Nephron progenitor cell (in vitro differentiated cells): ENCODE measurements at places on chromosomes 13 and 19.

- no peak for DNase-seq
- H3K27ac ChIP-seq: no peak overlapping the region
- no peaks in the 10 kb centered on the region for H3K36me3 ChIP-seq
Observed at GRCh38 chr19:48676887-48677286, 4.1 kb upstream of the NTN5 start.

- peaks cover 3% of the 10 kb centered on the region for H3K27me3 ChIP-seq
- DNase-seq: no peak
- H3K4me3 ChIP-seq: no peak overlapping the region
- peak overlapping the region; percentile 99 for H3K27ac ChIP-seq
- H3K36me3 ChIP-seq: peaks cover 30% of the 10 kb centered on the region
Observed at GRCh38 chr19:38691938-38692457, 44.5 kb downstream of the ACTN4 start.

DNA sequence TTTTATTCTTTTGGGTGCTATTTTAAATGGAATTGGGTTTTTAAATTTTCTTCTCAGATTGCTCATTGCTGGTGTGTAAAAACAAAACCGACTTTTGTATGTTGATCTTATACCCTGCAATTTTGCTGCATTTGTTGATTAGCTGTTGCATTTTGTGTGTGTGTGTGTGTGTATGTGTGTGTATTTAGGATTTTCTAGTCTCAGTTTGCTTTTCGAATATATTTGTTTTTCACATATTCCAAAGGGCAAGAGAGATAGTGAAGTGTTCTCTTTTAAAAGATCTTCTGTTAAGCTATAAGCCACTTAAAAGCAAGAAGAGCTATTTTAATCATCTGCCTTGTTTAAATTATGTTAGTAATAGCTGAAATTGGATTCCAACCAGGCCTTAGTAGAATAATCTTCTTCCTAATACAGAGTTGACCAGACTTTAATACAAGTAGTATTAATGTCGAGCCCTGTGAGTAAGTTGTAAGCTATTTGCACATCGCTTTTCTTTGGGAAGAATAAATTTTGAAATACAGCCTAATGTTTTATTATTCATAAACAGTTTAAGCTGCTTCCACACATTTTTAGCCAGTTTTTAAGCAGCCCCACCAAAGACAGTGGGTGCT, 57.4 kb downstream of the TM9SF2 start:
- no peak for DNase-seq
- H3K4me1 ChIP-seq: no peaks in the 10 kb centered on the region
- H3K4me3 ChIP-seq: no peak overlapping the region
- peak overlapping the region; percentile 79 for H3K27ac ChIP-seq
- H3K36me3 ChIP-seq: peaks cover 75% of the 10 kb centered on the region

- H3K27ac ChIP-seq: no peak within 1 kb of the TSS
- peak within 1 kb of the TSS; percentile 88 for H3K4me3 ChIP-seq
- H3K4me1 ChIP-seq: peaks cover 48% of the 10 kb centered on the region
- H3K36me3 ChIP-seq: peaks cover 31% of the 10 kb centered on the region
Observed at GRCh38 chr19:36032251-36033104, at the start of gene CLIP3. Gene CLIP3, minus strand, starts transcription at chr19:36032873. Its CDS starts 516 bp downstream, at chr19:36032357.

GRCh38 chr13:91369441-91369831, 21.9 kb downstream of the MIR17HG start:
- H3K27me3 ChIP-seq: peaks cover 3% of the 10 kb centered on the region
- no peak for DNase-seq
- H3K4me3 ChIP-seq: no peak overlapping the region
- peaks cover 5% of the 10 kb centered on the region for H3K4me1 ChIP-seq
- H3K36me3 ChIP-seq: no peaks in the 10 kb centered on the region

DNA sequence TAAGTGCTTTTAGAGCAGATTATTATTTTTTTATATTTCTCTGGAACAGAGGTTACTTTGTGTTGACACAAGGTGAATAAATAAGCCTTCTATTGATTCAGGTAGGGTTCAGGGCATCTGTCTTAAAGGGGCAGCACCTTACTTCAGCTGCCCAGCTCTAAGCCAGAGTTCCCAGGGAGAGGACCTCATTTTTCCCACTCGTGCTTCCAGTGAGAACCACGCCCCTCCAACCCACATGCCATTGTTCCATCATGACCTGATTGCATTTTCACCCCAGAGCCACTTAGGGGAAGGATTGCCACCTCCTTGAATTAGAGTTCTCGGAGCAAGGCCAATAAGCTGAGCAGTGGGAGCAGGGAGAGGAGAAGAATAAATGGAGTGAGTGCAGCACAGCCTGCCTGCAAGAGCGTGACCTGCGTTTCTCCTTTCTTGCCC, 104.3 kb upstream of the FRY start:
- H3K27me3 ChIP-seq: peaks cover 4% of the 10 kb centered on the region
- H3K4me3 ChIP-seq: no peak overlapping the region

- no peak overlapping the region for H3K4me3 ChIP-seq
- H3K27me3 ChIP-seq: no peaks in the 10 kb centered on the region
- H3K36me3 ChIP-seq: no peaks in the 10 kb centered on the region
- H3K4me1 ChIP-seq: no peaks in the 10 kb centered on the region
- H3K27ac ChIP-seq: no peak overlapping the region
Observed at GRCh38 chr13:69641773-69642172, 465.9 kb upstream of the ATXN8OS start.

GRCh38 chr19:29631450-29631849, 25.4 kb downstream of the POP4 start:
- no peak for DNase-seq
- H3K36me3 ChIP-seq: no peaks in the 10 kb centered on the region
- peaks cover 31% of the 10 kb centered on the region for H3K4me1 ChIP-seq
- no peak overlapping the region for H3K27ac ChIP-seq

DNA sequence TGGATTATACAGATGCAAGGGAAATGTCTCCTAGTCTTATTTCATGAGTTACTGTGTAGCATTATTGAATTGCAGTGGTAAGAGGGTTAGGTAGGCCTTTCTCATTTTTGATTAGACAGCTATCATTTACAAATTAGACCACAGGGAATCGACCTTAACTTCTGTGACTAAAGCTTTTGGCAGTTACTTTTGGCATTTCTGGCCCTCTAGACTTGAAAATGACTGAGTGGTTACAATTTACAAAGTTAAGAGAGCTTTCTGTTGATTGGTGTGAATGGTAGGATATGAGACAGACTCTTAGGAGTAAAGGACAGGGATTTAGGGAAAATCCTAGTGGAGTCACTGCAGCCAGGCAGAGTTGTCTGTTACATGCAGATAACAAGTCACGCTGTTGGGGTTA, 86.1 kb downstream of the GGACT start:
- DNase-seq: no peak
- H3K36me3 ChIP-seq: peaks cover 9% of the 10 kb centered on the region

- H3K4me3 ChIP-seq: no peak overlapping the region
- H3K4me1 ChIP-seq: no peaks in the 10 kb centered on the region
Observed at GRCh38 chr13:108304170-108305016, 34.9 kb downstream of the TNFSF13B start.

DNA sequence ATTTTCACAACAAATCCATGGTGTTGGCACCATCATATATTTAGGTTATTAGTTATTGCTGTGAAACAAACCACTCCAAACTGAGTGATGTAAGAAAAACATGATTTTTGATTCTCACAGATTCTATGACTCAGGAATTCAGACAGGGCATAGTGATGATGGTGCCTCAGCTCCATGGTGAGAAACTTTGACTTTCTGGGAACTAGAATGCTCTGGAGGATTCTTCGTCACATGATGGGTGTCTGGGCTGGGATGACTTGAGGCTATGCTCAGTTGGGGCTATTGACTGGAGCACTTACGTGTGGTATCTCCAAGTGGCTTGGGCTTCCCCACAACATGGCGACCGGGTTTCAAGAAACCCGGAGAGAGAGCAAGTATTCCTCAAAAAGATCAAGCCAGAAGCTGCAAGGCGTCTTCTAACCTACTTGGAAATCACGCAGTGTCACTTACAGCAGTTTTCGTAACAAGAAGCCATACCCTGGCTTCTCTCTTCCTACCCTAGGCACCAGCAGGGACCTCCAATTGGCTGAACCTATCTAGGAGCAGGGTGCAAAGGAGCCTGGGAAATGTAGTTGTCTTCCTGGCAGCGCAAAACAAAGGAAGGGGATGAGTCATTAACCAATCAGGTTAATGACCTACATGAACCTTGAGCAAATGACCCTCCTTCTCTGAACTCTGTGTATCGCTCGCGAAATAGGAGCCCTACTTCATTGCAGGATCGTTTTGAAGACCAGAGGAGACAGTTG, 22.4 kb downstream of the VAV1 start:
- H3K4me1 ChIP-seq: no peaks in the 10 kb centered on the region
- H3K27ac ChIP-seq: no peak overlapping the region
- H3K4me3 ChIP-seq: no peak overlapping the region
- no peak for DNase-seq
- H3K36me3 ChIP-seq: no peaks in the 10 kb centered on the region

GRCh38 chr13:37263871-37264270, 158.4 kb upstream of the CSNK1A1L start:
- no peaks in the 10 kb centered on the region for H3K27me3 ChIP-seq
- H3K27ac ChIP-seq: no peak overlapping the region
- DNase-seq: no peak
- no peaks in the 10 kb centered on the region for H3K36me3 ChIP-seq

DNA sequence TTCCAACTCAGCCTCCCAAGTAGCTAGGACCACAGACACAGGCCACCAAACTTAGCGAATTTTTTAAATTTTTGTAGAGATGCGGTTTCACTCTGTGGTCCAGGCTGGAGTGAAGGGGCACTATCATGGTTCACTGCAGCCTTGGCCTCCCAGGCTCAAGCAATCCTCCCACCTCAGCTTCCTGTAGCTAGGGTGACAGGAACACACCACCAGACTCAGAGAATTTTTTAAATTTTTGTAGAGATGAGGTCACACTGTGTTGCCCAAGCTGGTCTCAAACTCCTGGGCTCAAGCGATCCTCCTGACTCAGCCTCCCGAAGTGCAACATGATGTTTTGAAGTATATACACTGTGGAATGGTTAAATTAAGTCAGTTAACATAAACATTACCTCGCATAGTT, 263.6 kb downstream of the OXGR1 start:
- H3K27ac ChIP-seq: no peak overlapping the region
- no peaks in the 10 kb centered on the region for H3K4me1 ChIP-seq
- peaks cover 3% of the 10 kb centered on the region for H3K27me3 ChIP-seq
- H3K4me3 ChIP-seq: no peak overlapping the region
- no peaks in the 10 kb centered on the region for H3K36me3 ChIP-seq
- no peak for DNase-seq

DNA sequence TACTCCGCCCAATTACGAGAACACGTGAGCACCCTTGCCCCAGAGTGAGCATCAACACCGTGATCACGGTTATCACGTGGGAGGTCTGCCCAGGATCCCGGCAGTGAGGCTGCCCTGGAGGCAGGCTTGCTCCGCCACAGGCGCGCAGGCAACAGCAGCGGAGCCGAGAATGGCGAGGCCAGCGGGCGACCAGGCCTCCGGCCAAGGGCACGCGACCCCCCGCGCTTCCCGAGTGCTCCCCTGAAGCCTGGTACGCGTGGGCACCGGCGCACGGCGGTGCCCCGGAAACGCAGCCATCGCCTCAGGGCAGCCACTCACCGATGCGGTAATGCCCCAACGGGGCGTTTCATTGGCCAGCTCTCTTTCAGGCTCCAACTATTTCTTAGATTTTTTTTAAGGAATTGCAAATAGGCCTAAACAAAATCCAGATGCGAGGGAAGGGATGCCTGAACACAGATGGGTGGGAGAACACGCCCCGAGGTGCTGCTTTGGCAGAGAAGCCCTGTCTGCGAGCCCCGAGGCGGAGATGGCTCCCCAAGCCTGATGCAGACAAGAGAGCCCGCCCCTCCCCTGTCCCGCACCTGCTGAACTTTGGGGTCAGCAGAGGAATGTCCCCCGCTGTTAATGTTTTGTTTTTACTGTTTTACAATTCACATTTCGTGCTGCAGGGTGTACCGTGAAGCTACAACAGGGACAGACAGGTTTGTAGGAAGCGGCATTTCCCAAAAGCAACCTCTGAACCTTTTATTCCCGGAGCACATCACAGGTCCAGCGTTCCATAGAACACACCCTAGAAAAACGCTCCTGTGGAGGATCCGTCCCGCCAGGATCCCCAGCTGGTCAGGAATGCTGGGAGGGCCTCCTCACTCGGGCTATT, 132.7 kb downstream of the ZDHHC20 start:
- H3K27ac ChIP-seq: no peak overlapping the region
- H3K4me1 ChIP-seq: peaks cover 37% of the 10 kb centered on the region
- no peaks in the 10 kb centered on the region for H3K36me3 ChIP-seq
- peak overlapping the region; percentile 83 for H3K4me3 ChIP-seq
- peaks cover 62% of the 10 kb centered on the region for H3K27me3 ChIP-seq

DNA sequence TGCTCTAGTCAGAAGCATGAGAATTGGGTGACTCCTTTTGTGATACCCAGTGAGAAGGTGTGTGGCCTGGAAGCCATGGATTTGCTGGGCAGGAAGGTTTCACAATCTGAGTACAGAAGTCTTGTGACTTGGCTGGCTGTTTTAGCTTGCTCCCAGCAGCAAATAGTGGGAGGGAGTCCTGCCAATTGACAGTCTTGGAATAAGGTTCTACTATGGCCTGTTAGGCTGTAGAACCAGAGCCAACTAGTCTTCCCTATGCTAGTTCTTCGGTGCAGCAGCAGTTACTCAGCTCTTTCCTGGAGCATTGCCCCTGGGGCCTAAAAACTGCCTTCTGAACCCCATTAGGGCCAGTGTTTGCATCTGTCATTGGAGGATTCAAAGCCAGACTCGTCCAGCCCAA, 1935.4 kb upstream of the PCDH20 start:
- no peak for DNase-seq
- no peaks in the 10 kb centered on the region for H3K27me3 ChIP-seq
- H3K4me1 ChIP-seq: peaks cover under 1% of the 10 kb centered on the region
- H3K27ac ChIP-seq: no peak overlapping the region
- no peaks in the 10 kb centered on the region for H3K36me3 ChIP-seq

DNA sequence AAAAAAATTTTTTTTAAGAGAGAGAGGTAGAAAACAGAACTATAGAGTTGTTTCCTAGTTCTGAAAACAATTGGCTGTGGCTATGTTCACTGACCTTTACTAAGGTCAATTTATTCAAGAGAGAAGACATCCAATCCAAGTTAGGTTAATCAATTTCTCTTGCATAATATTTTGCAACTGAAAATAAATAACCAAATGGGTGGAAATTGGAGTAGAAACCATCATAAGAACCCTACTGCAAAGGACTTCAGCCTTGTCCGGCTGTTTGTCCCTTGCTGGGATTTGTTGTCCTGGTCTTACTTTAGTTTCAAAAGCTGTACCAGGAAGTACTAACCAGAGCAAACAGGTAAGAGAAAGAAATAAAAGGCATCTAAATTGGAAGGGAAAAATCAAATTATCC, 23.3 kb upstream of the ZC3H13 start:
- DNase-seq: no peak
- H3K36me3 ChIP-seq: peaks cover 10% of the 10 kb centered on the region
- H3K27me3 ChIP-seq: no peaks in the 10 kb centered on the region
- H3K4me3 ChIP-seq: no peak overlapping the region
- H3K27ac ChIP-seq: no peak overlapping the region
